ENCODE measurements at places on chromosomes 6 and 20.

- DNase-seq = peak; percentile 48
Measured at GRCh38 chr6:134351615-134352474, 33.9 kb upstream of the SGK1 start.

DNA sequence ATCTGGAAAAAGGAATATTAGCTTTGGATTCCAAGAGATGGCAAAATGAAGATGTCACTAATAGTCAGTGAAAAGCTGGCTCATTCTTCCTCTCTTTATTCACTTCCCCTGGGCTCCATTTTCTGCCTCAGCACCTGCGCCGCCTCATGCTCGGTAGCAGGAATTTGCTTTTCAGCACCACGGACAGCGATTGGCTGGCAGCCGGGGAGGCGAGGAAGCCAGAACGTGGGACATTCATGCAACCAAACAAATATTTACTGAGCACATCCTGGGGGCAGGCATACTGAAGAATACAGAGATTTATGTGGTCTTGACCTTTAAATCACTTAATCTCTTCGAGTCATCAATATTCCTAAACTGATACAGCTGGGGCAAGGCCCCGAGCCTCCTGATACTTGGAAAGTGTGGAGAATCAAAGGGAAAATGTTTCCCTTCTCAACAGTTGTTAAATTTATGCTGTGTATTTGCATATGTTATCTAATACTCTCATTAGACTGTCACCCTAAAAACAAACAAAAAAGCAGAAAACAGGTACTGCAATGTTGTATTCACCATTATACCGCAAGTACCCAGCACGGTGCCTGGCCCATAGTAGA is 12.1 kb upstream of the PDYN start:
- peak; percentile 87 for DNase-seq

DNA sequence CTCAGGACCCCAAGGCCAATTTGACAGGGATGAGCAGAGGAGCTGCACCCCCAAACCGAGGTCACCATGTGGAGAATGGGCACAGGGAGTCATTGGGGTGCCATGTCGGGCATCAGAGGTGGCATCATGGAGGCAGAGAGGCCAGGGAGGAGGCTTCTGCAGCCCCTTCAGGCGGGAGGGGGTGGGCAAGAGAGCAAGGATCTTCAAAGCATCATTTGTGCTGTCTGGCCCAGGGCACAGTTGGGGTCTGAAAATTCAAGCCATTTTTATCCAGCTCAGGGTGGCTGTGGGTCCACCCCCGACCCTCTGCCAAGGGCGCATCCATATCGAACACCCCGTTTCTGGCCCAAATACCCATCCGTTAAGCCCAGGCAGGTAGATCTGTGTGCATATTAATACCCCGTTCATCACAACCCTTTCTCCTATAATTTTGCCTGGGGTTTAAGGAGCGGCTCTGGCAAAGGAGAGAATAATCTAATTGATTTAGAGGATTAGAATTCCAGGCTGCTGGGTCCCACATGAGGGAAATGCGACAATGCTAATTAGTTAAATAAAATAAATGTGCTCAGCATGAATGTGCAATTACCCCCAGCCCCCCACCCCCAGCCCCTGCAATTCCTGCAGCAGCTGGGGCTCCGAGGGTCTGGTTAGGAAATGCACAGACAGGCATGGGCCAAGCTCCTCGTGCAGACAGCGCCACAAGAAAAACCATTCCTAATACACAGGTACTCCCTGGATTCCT is 31.9 kb downstream of the VSTM2L start:
- DNase-seq = no peak

GRCh38 chr6:30542404-30542725 is 13.9 kb downstream of the GNL1 start:
- no peak for DNase-seq

- no peak for DNase-seq
Measured at GRCh38 chr6:6781172-6781872, 192.8 kb downstream of the LY86 start.

Data from ecto neural progenitor cell (in vitro differentiated cells).